NCI-H446 treated with DMSO at 0.1 percent for 48 hours (cell line): ENCODE measurements at places on chromosomes 12 and 14.

DNA sequence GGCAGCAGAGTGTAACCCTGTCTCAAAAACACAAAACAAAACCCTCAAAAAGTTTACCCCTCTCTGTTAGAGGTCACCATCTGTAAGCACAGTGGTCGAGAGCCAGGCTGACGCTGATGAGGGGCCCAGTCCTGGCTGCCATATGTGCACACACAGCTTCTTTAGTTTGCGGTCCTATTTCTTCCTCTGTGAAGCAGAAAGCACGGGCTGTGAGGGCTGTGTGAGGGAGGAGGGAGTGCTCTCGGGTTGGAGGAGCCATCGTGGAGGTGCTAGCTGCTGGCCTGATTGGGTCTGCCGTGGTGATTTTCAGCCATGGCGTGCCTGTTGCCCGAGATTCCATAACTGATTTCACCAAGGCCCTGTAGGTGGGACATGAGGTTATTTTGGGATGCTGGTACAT, 3.5 kb downstream of the ULK1 start:
- DNase-seq: no peak

- DNase-seq: no peak
These were observed 222.2 kb downstream of the ITPR2 start for GRCh38 chr12:26610774-26611173.

DNA sequence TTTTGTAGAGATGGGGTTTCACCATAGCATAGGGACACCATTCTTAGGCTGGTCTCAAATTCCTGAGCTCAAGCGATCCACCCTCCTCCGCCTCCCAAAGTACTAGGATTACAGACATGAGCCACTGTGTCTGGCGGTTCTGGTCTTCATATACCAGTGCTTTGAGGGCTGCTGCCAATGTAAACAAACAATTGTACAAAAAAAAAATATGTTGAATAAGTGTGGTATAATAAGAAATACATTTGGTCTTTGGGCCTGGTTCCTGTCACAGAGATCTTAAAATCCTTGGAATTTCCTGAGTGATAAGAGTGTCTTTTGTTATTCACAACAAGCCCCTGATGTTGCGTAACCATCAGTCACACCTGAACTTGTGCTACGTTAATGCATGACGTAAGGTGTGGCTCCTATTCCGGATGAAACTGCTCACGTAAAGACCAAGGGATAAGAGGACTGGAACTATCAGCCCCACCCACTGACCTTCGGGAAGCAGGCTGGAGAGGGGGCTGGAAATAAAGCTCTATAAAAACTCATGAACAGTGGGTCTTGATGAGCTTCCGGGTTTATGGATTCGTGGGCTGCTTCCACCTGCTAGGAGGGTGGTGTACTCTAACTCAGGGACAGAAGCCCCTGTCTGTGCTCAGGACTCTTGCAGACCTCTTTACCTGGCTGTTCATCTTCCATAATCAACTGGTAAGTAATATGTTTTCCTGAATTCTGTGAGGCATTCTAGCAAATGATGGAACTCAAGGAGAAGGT, 16.5 kb upstream of the RIMKLB start:
- no peak for DNase-seq

DNA sequence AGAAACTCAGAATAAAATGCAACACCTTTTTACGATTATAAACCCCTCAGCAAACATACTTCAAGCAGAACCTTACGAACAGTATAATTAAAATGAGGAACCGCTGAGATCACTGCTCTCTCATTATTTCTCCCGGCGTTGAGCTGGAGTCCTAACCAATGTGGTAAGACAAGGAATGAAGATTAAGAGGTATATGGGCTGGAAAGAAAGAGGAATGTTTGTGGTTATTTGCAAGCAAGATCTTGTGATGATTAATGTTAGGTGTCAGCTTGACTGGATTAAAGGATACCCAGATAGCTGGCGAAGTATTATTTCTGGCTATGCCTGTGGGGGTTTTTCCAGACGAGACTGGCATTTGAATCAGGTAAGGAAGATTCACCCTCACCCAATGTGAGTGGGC, 10.3 kb upstream of the ZNF84 start:
- DNase-seq: no peak

- DNase-seq: no peak
These were observed 42.2 kb upstream of the MBIP start for GRCh38 chr14:36362648-36363047.

DNA sequence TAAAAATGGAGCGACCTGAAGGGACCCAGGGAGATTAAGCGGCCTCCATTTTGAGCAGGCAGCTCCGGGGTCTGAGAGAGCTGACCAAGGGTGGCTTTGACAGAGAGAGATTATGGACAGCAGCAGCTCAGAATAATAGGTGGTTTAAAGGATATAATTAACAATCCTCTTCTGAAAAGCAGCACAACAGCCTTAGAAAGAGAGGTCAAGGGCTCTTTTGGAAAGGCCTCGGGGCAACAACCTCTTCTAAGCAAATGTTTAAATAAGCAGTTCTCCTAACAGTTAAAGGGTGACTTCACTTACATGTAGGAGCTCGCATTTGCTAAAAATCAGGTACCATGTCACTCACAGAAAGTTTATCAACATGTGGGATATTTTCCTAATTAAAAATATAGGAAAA, 87.2 kb upstream of the FRMD6 start:
- DNase-seq: no peak

GRCh38 chr12:3558854-3559253, 67.9 kb downstream of the PRMT8 start:
- no peak for DNase-seq

DNA sequence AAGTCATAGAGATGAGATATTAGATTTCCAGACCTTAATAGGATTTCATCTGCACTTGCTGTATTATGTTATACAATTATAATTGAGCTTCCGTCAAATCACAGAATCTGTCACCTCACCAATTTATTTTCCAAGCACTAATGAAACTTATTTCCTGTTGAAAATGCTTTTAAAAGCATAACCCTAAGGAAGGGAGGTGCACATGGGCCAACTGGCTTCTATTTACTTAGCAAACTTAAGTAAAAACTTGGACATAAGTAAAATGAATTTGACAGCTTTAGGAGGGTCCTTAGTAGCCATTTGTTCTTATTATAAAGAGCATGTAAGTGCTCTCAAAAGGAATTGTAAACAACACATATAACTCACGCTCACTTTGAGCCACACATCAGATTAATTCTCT, 462.2 kb upstream of the TMPO start:
- no peak for DNase-seq

DNA sequence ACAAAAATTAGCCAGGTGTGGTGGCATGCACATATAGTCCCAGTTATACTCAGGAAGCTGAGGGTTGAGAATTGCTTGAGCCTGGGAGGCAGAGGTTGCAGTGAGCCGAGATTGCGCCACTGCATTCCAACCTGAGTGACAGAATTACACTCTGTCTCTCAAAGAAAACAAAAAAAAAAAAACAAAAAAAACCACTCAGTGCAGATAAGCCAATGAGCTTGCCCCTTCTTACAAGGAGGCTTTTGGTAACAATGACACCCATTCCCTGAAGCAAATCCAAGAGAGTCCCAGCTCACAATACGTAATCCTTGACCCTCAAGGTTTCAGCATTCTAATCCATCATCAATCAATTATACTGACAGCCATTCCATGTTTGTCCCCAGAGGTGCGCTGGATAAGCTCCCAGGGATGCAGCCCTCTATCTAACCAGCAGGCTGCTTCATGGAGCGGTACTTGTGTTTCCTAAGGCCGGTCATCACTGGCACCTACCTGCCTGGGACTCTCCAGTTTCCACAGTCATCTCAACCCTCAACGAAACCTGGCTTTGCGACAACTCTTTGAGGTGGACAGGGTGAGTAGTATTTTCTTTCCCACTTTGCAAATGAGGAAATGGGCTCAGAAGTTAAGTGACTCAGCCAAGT, 12.4 kb downstream of the GCN1 start:
- no peak for DNase-seq

DNA sequence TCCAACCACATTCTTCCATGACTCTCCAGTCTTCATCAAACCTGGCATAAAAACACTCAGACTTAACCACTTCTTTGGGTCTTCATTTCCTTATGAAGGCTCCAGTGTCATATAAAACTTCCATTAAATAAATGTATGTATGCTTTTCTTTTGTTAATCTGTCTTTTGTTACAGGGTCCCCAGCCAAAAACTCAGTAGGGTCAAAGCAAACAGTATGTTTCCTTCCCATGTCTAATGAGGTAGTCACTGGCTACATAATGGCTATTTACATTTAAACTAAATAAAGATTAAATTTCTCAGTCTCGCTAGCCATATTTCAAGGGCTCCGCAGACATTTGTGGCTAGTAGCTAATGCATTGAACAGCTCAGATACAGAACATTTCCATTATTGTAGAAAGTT, 40.1 kb upstream of the STAB2 start:
- no peak for DNase-seq

- DNase-seq: peak; percentile 26
These were observed 612 bp downstream of the PPTC7 start for GRCh38 chr12:110582276-110583136.

DNA sequence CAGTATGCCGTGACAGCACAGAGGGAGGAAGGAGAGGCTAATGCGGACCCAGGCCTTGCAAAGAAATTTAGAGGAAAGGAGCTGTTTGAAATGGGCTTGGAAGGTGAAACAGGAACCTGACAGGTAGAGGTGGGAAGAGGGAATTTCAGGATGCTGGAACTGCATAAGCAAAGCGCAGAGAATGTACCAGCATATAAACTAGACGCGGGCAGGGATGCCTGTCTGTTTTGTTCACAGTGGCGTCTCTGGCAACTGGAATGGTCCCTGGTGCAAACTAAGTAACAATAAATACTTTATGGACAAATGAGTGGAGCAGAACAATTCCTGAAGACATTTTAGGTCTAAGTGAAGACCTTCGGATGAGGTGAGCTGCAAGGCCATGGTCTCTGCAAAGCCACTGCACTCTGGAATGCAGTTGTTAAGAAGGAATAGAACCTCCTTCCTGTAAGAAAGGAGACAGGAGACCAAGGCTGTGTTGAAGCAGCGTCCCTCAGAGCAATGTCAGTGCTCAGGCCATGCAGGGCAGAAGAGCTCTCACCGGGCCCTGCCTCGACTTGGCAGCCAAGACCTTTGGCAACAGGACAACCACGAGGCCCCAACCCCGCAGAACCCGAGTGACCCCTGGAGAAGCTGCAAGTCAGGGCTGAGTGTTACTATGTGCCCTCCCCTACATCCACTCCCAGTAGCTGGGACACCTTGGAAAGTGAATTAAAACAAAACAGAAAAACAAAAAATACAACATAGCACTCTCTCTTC, 42.8 kb downstream of the PITPNM2 start:
- no peak for DNase-seq

- no peak for DNase-seq
These were observed 149.4 kb downstream of the ADGRD1 start for GRCh38 chr12:131102991-131103668.

DNA sequence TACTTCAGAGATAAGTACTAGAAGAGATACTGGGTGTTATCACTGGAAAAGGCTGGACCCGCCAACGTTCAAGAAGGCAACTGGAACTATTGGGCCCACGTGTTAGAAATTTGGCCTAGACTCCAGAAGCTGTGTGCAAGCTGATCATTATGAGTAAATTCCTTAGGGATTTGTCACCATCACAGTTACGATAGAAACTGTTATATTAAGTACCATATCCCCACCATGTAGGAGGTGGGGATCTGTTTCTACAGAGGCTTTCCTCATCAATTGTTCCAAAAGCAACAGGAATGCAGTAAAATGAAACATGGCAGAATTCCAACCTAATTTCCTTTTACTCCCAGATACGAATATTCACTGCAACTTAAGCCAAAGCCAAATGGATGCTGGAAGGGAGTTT, 170.7 kb downstream of the NOVA1 start:
- peak; percentile 70 for DNase-seq

- DNase-seq: no peak
These were observed 15.4 kb upstream of the IFI27L2 start for GRCh38 chr14:94144765-94145164.

- DNase-seq: no peak
These were observed 67.4 kb upstream of the FBRSL1 start for GRCh38 chr12:132422381-132423043.

DNA sequence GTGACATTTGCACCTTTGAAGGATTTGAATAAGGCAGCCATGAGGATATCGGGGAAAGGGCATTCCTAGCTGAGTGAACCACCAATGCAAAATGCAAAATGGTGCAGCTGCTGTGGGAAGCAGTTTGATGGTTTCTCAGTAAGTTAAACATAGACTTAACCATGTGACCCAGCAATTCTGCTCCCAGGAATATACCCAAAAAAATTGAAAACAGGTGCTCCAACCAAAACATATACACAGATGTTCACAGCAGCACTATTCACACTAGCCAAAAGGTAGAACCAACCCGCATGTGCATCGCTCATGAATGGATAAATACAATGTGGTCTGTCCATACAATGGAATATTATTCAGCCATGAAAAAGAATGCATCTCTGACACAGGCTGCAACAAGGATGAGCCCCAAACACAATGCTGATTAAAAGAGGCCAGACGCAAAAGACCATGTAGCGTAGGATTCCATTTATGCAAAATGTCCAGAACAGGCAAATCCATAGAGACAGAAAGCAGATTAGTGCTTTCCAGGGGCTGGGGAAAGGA, 215.0 kb upstream of the MYL2 start:
- DNase-seq: no peak

- DNase-seq: no peak
These were observed 1.2 kb downstream of the FLRT2 start for GRCh38 chr14:85531141-85531586.

DNA sequence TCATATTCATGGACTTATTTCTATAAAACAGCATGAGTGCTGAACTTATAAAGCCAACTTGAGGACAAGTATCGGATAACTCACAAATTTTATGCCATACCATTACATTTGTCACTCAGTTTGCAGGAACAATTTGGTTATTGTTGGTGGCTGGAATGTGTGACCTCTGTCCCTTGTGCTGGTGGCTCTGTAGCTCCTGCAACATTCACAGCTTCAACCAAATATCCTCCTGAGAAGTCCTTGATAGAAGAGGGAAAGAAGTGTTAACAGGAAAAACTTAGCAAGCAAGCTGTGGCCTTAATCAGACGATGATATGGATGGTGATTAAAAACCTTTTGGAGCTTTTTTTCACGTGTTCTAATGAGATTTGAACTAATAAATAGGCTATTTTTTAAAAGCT, 61.0 kb upstream of the DNM1L start:
- DNase-seq: no peak

- no peak for DNase-seq
These were observed 753 bp downstream of the CSRNP2 start for GRCh38 chr12:51082561-51083125.

DNA sequence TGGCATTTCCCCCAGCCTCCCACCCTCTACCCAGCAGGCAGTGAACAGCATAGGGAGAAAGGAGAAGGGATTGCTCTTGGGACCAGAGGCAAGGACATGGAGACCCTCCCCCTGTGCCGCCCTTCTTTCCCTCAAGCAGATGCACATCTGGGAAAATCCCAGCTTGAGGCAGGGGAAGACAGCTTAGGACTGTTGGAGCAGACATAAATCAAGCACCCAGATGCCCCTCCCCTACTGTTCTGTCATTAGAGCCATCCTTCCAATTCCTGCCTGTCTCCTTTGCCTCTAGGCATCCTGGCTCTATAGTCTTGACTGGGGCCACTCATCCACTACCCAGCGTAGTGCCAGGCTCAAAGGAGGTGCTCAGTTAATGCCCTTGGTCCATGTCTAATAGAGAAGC, 7.5 kb upstream of the CISTR start:
- no peak for DNase-seq

GRCh38 chr12:41509271-41510055, 321.3 kb downstream of the PDZRN4 start:
- no peak for DNase-seq

- DNase-seq: no peak
These were observed 827.9 kb downstream of the FLRT2 start for GRCh38 chr14:86357876-86358275.
